ENCODE measurements at places on chromosomes 4 and X.

- DNase-seq = peak; percentile 0
Measured at GRCh38 chrX:142036116-142036515, 132.4 kb downstream of the MAGEC1 start.

DNA sequence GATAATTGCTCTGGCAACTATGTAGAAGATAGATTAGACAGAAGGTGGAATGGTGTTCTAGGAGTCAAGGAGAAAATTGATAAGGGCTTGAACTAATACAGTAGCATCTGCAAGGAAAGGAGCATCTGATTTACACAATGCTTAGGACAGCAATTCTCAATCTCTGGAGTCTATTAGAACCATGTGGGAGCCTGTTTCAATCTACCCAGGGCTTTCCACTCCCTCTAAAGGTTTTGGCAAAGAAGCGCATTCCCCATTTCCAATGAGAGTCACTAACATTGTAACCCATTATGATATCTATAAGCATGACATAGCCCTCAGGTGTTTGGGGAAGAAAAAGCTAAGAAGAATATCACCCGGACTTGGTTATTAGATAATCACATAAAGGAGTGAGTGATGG, 168.2 kb downstream of the COL25A1 start:
- DNase-seq = no peak

DNA sequence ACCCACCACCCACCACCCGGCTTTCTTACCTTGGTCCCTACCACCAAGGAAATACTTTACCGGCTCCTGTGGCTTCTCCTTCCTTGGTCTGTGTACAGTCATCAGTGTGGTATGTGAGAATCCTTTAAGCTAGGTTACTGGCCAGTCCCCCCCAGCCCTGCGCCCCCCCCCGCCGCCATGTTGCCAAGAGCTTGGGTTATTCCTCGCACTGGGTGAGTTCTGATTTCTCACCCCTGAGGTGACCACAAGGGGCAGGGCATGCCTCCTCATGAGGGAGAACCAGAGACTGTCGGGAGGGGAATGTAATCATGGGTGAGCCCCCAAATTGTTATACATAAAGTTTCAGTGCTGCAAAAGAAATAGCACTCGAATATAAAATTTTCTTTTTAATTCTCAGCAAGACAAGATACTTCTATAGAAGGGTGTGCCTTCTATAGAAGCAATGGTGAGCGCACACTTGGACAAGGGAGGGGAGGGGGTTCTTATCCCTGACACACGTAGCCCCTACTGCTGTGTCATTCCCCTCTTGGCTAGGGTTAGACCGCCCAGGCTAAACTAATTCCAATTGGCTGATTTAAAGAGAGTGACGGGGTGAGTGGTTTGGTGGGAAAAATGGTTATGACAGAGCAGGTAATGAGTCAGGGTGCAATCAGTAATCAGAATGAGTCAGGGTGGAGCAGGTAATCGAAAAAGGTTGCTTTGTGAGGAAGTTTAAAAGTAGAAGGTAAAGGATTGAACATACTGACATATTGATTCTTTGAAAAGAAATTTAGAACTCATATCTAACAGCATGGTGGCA, 133.2 kb downstream of the KDM6A start:
- DNase-seq = peak; percentile 7

GRCh38 chrX:40872351-40872750, 137.0 kb upstream of the MED14 start:
- no peak for DNase-seq

DNA sequence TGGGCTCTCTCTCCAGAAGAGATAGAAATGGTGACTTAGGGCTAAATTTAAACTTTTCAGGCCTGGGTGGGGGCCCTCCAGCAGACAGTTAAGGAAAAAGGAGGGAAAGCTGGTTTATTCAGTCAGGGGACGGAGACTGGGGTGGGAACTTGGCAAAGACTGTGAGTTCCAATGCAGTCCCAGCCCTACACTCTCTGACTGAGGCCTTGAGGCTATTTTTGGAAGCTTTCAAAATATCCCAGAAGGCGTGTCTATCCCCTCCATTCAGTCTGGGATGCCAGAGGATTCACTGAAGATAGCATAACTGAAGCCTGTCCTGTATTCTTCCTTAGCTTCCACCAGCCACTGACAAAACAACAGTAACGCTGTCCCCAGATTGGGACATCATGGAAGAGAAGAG, 32.1 kb upstream of the MSN start:
- DNase-seq = peak; percentile 17

DNA sequence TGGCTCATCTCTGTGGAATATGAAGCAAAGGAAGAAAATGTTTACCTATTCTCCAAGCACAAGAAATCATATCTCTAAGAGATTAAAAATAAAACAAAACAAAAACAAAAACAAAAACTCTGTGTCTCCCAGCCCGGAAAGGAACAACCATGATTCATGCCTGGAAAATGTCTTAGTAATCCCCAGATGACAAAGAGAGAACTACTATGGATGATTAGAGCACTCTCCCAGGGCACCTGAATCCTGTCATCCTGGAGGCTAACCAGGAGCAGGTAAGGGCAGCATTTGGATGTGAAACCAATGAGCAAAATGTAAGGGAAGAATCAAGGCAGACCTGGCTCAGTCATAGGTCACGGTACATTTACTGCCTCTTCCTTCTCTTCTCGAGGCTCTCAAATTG, 1.7 kb upstream of the AKAP4 start:
- peak; percentile 46 for DNase-seq

DNA sequence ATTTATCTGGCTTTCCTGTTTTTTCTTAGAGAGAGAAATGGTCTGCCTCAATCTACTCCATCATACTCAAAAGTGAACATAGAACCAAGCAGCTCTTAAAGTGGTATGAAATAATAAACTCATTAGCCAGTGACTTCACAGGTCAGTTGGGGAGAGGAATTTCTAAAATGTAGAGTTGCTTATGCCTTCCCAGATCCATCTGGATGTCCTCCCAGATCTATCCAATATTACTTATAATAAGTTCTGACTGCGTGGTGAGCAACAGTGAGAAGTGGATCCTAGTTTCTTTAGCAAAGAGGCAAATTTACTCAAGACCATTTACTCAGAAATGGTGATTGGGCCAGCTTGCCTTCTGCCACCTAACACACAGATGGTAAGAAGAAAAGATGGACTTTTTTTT, 748.0 kb downstream of the PCDH18 start:
- DNase-seq = no peak

- peak; percentile 74 for DNase-seq
Measured at GRCh38 chr4:6885953-6886557, 23.6 kb upstream of the TBC1D14 start.

- no peak for DNase-seq
Measured at GRCh38 chrX:12895866-12896265, 10.6 kb upstream of the TLR8 start.

GRCh38 chrX:38754102-38754790, 47.0 kb upstream of the MID1IP1 start:
- DNase-seq = peak; percentile 37

- no peak for DNase-seq
Measured at GRCh38 chr4:15254236-15254880, 173.5 kb upstream of the C1QTNF7 start.

GRCh38 chrX:24204331-24204730, 54.8 kb downstream of the ZFX start:
- peak; percentile 52 for DNase-seq

- peak; percentile 20 for DNase-seq
Measured at GRCh38 chr4:24659241-24659961, 75.0 kb upstream of the DHX15 start.

- DNase-seq = peak; percentile 25
Measured at GRCh38 chrX:13427441-13428052, 107.7 kb upstream of the ATXN3L start.

Measured in LHCN-M2 (cell line).